ENCODE measurements at places on chromosomes 5 and 9. TPM values are rescaled to one million over a fixed set of nuclear protein-coding genes. Genes with fewer than 3 reads are reported as not detected.

- no peak for DNase-seq
These were observed 64.2 kb upstream of the OLFM1 start for GRCh38 chr9:135023088-135023785.

GRCh38 chr5:1746371-1747078 lies 53.1 kb downstream of the MRPL36 start:
- no peak for DNase-seq

DNA sequence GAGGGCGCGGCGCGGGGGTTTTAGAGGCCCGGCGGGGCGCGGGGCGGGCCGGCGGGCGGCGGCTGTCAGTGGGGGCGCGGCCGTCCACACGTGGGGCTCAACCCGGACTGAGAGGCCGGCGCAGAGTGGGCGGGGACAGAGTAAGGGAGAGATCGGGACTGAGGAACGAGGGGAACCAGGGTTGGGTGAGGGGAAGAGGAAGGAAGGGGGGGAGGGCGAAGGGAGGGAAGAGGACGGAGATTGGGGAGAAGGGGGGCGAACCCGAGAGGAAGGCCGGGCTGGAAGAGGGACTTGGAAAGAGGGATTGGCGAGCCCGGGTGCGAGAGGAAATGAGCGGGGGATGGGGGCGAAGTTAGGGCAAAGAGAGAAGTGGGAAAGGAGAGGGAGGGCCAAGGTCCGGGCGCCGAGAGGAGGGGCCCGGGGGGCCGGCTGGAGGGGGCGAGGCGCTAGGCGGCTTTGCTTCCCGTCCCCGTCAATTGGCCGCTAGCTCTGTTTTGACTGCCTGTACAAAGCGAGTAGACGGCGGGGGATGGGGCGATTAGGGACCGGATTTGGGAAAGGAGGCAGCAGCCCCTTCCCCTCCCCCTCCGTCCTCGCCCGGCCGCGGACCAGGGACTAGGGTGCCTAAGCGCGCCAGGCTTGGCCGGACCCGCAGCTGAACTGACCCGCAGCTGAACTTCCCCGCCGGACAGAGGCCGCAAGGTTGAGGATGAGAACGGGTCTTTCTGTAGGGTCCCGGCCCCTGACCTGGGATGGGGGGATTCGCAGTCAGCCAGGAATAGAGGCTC lies 399 bp upstream of the FBN2 start:
- DNase-seq = peak; percentile 76

DNA sequence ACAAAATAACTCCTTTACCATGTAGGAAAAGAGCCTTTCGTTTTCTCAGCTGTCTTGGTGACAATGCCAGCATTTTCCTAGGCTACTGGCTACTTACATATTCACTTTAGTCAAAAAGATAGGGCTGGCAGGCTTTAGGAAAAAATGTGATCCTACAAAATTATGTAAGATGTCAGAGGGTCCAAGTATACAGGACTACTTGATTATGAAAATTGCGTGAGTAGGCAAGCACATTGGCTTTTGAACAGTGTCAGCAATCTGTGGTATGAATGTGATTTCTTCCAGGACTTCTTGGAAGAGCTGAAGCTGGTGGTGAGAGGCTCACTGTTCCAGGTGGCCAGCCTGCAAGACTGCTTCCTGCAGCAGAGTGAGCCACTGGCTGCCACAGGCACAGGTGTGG lies 22.8 kb downstream of the THBS4 start:
- no peak for DNase-seq

- no peak for DNase-seq
These were observed 5.8 kb upstream of the ENG start for GRCh38 chr9:127860260-127860659.

DNA sequence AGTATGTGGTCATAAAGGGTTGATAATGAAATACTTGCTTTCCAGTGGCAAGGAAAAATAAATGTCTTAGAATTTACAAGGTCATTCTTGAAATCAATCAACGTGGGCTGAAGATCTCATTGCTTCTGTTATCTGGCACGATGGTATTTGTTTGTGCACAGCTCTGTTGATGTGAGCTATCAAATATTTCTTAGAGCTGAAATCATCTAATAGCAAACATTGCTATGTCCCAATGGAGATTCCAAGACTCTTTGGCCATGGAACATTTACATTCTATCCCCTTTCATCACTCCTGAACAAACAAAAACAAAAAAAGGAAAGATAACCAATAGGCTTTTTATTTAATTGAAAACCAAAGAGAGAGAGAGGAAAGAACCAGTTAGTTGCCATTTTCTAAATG lies 111.5 kb upstream of the CCDC152 start:
- DNase-seq = no peak

- no peak for DNase-seq
These were observed 140.9 kb upstream of the PIK3R1 start for GRCh38 chr5:68074633-68075032.

GRCh38 chr5:175325681-175326080 lies 118.3 kb downstream of the DRD1 start:
- no peak for DNase-seq

- DNase-seq = no peak
These were observed 15.5 kb downstream of the PCDHB15 start for GRCh38 chr5:141260458-141261237.

DNA sequence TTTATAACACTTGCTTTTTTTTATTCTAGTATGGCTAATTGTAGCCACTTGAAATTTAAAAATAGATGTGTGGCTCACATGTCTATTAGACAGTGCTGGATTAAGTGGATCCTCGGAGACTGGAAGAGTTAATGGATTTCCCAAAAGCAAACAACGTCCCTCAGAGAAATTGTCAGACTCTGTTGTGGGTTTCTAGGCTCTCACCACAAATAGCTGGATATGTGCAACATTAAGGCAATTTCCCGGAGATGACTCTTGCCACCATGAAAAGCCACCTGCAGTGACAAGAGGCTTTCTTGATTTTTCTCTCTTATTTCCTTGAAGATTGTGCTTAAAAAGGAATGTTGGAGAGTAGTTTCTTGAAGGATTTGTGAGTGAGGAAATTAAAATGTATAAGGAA lies 43.2 kb downstream of the TMEM167A start:
- no peak for DNase-seq

- no peak for DNase-seq
These were observed 139.8 kb upstream of the SLC30A5 start for GRCh38 chr5:68953875-68954617.

GRCh38 chr5:170139786-170140335 lies 34.2 kb downstream of the FOXI1 start:
- DNase-seq = no peak

GRCh38 chr9:26833792-26834191 lies 58.8 kb downstream of the CAAP1 start:
- DNase-seq = no peak

DNA sequence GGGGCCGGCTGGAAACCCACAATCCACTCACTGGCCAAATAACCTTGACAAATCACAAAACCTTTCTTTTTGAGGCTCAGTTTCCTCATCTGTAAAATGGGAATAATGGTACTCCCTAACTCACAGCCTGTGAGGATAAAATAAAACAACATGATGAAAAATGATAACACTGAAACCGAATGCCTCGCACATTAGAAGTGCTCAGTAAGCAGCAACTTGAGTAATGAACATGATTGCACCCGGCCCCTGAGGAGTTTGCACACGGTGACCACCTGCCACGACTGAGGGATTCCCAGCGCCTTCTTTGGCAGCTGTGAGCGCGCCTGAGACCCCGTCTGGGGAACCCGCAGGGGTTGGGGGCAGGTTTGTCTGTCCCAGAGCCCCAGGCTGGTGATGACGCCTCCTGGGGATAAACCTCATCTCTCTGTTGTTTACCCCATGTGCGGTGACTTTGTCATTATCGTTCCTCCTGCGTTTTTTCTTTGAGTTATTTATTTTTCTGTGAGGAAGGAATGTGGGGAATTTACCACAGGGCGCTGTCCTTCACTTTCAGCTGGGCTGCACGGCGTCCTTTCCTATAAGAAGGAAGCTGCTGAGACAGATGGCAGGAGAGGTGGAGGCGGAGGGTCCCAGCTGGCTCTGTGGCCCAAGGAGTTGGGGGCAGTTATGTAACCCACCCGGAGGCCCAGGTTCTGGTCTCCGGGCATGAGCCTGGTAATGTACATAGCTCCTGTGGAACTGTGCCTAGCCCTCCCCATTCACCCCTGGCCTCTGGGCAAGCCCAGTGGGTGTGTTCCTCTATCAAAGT lies 3.0 kb upstream of the SYNPO start:
- DNase-seq = no peak

GRXCR2 gene
- not detected for total RNA-seq

CRB2 gene
- 35.1 TPM for total RNA-seq

ENHO gene
- total RNA-seq = 1.0 TPM

LHX2 gene
- not detected for total RNA-seq

NAIP gene
- 26.6 TPM for total RNA-seq
